ELR (cell line): ENCODE measurements at places on chromosomes 2 and 18.

DNA sequence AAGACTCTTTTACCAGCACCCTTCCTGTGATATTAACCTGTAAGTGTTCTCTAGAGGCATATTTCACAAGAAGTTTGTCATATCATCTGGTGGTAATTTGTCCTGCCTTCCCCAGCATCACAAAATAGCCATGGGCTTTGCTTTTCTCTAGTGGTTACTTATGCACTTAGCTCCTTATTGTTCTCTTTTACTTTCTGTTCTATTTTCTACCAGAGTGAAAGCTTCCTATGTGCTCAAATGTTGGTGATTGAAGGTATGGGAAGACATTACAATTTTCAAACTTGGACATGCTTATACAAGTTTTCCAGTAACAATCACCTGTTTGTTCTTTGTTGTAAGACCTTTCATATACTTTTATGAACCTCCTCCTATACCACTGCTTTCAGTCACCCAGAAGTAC is 87.0 kb upstream of the KCNH7 start:
- no peak for DNase-seq

GRCh38 chr18:72041313-72042032 is 502.7 kb downstream of the CBLN2 start:
- no peak for DNase-seq

- no peak for DNase-seq
These were observed 526.9 kb upstream of the FANCL start for GRCh38 chr2:58767828-58768714.

GRCh38 chr2:16303273-16303577 is 362.4 kb downstream of the CYRIA start:
- DNase-seq = no peak

- no peak for DNase-seq
These were observed 23.9 kb upstream of the ALLC start for GRCh38 chr2:3633982-3634595.

GRCh38 chr18:33802955-33803354 is 224.9 kb downstream of the ASXL3 start:
- DNase-seq = no peak

DNA sequence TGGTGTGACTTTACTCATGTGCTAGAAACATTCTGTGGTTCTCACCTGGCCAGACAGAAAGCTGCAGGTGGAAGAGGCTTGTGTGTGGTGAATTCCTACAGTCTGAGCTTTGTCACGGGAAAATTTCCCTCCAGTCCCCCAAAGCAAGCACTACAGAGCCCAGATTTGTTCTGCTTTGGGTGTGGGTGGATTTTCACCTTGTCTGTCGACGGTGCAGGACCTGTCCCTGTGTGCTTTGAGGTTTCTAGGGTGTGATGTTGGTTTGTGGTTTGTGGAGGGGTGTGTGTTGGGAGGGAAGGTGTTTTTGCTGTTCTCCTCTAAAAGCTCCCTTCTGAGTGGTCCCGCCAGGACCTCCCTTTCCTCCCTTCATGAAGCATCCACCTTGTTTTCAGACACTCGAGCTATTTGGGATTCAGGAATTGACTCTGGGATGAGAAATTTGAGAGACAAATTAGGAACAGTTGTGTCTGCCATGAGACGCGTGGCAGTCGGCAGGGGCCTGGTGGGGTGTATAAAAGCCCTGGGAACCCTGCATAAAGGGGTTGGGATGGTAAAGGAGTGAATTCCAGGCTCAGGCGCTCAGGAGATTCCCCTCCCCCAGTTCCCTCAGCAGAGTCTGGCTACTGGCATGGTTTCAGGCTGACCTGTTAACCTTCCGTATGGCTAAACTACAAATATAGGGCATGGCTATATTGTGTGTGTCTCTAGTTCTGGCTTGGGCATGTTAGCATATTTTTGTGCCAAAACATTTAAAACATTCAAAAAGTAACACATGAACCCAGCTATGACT is 65.5 kb downstream of the DGKD start:
- no peak for DNase-seq

GRCh38 chr2:181305301-181306123 is 151.7 kb upstream of the ITGA4 start:
- DNase-seq = no peak

- DNase-seq = no peak
These were observed 645.5 kb upstream of the ID2 start for GRCh38 chr2:8036366-8036765.

DNA sequence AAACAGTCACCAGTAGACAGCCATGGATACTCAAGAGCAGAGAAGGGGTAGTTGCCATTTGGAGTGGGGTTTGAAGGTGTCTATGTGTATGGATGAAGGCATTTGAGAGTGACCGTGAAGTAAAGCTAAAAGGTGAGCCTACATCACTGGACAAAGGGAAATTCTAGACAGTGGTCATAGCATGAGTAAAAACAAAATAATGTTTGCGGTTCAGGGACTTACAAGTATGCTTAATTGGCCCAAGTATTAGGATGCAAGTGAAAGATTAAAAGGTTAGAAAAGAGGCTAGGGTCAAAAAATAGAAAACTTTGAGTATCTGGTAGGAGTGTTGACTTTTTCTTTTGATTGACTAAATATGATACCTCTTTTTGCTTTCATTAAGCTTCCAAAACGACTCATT is 238.1 kb upstream of the SLC8A1 start:
- DNase-seq = no peak

GRCh38 chr18:13594551-13594950 is 131.8 kb downstream of the FAM210A start:
- DNase-seq = no peak

DNA sequence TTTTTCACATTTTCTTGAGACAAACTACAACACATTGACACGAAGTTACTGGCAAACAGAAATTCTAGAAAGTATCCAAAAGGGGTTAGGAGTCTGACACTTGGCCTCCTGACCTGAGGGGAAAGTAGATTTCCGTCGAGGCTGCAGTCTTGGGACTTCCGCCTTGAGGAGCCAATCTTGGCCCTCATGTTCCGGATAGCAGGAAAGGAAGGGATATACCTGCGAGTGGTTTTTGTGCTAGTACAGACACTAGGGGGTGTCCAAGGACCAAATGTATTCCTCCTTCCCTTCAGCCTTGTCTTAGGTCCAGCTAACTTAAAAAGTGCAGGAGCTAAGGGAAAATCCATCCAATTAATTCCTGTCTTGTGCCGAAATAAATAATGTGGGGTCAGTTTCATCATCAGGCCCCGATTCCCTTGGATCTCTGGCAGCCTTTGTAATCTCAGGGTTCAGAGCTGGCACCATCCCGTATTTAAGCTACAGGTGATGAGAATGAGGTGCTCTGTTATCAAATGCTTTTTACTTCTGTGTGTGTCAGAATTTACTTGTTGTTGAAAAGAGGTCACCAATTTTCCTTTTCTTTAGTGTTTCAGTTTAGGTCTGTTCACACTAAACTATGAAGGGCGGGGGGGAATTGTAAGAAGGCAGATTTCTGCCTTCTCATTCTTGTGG is 330.2 kb upstream of the FANCL start:
- DNase-seq = peak; percentile 87

- DNase-seq = no peak
These were observed 121.8 kb downstream of the CERS6 start for GRCh38 chr2:168577885-168578284.

GRCh38 chr18:62555135-62555534 is 32.3 kb downstream of the ZCCHC2 start:
- DNase-seq = peak; percentile 88

GRCh38 chr2:197707316-197708213 is 2.4 kb downstream of the MARS2 start:
- DNase-seq = peak; percentile 74
